ENCODE measurements at places on chromosomes 4 and X.

GRCh38 chr4:118346495-118346894 is 6.3 kb downstream of the PRSS12 start:
- DNase-seq, result no peak

DNA sequence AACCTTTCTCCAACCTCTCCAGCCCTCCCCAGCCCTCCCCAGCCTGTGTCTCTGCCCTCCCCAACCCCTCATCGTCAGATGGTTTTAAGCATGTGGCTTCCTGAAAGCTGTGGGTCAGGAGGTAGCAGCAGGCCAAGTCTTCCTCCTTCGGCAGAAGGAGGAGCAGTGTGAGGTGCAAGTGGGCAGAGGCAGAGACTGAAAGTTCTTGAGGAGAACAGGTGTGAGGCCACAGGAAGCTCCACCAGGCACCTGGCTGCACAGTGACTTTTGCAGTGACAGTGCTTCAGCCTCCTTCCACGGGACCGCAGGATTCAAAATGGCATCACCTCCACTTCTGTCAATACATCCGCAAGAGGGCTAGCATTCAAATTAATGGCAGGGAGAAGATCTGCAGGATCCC is 203.9 kb upstream of the LEF1 start:
- no peak for DNase-seq

DNA sequence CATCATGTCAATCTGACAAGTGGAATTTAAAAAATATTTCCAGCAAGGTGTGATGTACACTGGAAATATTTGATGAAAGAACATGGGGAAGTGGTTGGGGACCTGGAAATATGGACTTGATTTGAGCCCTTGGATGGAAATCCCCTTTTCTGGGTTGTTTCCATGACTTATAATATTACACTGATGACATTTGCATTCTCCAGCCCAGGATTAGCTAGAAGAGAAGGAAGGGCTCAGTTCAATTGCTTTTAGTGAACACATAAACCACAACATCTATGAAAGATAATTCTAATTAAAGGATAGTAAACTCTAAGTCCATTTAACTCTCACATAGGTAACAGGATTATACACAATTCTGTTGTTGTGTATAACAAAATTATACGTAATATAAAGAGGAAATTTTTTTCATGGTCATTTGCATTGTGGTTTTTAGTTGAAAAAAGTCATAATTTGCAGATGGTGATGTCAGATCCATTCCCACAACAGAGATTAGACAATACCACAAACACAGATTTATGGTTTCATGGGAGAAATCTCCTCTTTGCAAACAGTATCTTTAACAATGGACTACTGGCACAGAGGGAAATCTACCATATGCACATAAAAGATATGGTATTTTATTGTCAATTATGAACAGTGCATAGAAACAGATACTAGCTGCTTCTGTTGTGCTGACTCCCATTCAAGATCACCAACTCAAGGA is 126.5 kb downstream of the DKK2 start:
- DNase-seq, result no peak

DNA sequence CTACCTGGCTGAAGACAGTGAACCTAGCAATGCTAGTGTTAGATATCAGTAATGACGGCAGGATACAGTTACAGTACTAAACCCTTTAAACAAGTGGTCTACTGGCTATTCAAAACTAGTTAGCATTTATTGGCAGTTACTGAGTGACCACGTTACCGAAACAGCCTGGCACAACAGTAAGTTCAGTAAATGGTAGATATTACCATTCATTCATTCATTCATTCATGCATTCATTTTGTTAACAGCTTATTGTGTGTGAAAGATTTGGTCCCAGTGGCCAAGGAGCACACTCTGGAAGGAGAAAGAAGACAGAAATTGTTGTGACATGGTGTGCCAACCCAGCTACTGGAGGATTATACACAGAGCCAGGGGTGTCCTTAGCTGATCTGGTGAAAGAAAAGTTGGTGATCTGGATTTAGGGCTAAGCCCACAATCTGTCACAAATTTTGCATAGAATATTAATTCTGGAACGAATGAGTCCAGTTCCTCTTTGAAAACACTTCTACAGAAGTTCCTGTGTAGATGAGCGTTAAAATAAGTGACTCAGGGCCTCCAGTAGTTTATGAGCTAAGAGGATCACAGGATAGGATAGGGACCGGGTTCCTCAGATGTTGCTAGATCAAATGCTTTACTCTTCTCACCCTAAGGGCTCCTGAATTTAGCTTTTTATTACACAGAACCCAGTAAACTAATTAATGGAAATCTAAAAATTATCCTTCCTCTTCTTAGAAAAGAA is 179.1 kb downstream of the CBR4 start:
- DNase-seq, result no peak

DNA sequence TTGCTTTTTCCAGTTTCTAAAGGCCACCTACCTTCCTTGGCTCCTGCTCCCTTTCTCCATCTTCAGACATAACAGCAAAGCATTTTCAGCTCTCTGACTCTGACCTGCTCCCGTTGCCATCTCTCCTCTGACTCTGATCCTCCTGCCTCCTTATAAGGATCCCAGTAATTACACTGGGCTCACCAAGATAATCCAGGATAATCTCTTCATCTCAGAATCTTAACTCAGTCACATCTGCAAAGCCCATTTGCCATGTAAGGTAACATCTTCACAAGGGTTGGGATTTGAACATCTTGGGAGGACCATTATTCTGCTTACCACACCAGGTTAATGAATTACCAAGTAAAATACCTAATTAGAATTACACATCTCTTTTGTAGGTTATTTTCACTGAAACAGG is 41.3 kb upstream of the MAGED1 start:
- DNase-seq, result no peak

All from stimulated activated CD4-positive, alpha-beta T cell treated with anti-CD3 and anti-CD28 coated beads, Interleukin-15, amount 100 ng/mL, for 48 hours (primary cell).